Endodermal cell (in vitro differentiated cells): ENCODE measurements at places on chromosomes 1 and 21. TPM values are rescaled to one million over a fixed set of nuclear protein-coding genes. Genes with fewer than 3 reads are reported as not detected.

DNA sequence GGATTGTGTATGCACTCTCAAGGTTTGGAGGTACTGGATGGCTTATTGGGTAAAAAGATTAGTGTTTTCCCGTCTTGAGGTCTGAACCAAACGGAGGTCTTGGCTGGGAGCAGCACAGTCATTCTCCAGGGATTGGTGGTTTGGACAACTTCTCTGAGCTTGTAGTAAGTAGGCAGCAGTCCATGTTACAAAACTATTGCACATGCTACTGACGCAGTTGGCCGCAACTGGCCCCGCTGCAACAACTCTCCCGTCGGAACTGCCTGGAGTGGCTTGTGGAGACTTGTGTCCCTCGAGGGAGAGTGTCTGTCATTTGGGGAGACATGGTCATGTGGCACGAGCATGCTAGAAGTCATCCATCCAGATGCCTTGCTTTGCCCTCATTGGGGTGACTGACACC, 276.0 kb downstream of the TM2D1 start:
- peaks cover 13% of the 10 kb centered on the region for H3K4me1 ChIP-seq
- no peak overlapping the region for H3K4me3 ChIP-seq
- H3K36me3 ChIP-seq = no peaks in the 10 kb centered on the region
- no peak for DNase-seq
- no peak overlapping the region for H3K27ac ChIP-seq

- no peaks in the 10 kb centered on the region for H3K27me3 ChIP-seq
- no peak for DNase-seq
- no peak overlapping the region for H3K4me3 ChIP-seq
- H3K27ac ChIP-seq = no peak overlapping the region
- no peaks in the 10 kb centered on the region for H3K4me1 ChIP-seq
These were observed 67.6 kb downstream of the SEC16B start for GRCh38 chr1:177902266-177902665.

DNA sequence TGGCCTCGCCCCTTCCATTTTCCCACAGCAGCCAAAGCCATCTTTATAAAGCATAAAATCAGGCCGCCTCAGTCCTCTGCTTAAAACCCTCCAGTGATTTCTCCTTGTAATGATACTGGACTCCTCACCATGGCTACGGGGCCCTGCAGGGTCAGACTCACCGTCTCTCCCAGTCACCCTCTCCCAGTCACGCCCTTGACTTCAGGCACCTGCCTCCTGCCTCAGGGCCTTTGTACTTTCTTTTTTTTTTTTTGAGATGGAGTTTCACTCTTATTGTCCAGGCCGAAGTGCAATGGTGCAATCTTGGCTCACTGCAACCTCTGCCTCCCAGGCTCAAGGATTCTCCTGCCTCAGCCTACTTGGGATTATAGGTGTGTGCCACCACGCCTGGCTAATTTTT, 47.8 kb downstream of the PIK3CD start:
- H3K36me3 ChIP-seq = no peaks in the 10 kb centered on the region
- H3K4me1 ChIP-seq = no peaks in the 10 kb centered on the region
- no peak overlapping the region for H3K4me3 ChIP-seq
- no peaks in the 10 kb centered on the region for H3K27me3 ChIP-seq
- no peak for DNase-seq

The KCNT2 gene
- total RNA-seq = 11.5 to 12.6 TPM (median 12.1 TPM) in 3 replicates

The MANEAL gene
- 2.8 to 9.0 TPM (median 7.0 TPM) in 3 replicates for total RNA-seq

The TRIM46 gene
- total RNA-seq = 7.1 to 11.3 TPM (median 8.9 TPM) in 3 replicates

The SH2D1B gene
- total RNA-seq = not detected in 3 replicates

The MAN1A2 gene
- 38.7 and 40.9 TPM in 2 replicates for total RNA-seq
